Retina (tissue), 1 donor: ENCODE measurements at places on chromosomes 12 and 14.

DNA sequence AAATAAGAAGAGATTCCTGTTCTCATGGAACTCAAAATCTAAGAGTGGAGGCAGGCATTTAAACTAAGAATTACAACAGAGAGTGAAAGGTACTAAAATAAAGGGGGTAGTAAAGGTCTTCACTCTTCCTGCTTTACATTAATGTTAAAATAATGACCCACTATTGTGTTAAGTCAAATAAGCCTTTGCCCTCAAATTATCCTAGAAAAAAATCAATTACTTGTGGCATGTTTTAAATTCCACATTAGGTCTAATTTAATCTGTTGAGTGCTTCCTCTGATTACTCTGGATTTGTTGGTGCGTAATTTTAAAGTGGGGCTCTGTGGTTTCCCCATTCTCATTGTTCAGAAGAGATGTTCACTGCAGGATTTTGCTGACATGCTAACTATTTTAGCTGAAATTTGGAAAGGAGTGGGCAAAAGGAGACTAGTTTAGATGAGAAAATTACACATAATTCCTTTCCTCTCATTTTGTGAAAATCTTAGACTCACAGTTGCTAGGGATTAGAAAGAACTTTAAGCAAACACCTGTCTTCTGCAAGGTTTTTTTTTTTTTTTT, 35.5 kb downstream of the BTG1 start:
- DNase-seq = no peak

- no peak for DNase-seq
Measured at GRCh38 chr14:61621444-61621843, 73.9 kb upstream of the HIF1A start.

GRCh38 chr14:95555053-95555452, 20.2 kb downstream of the GLRX5 start:
- no peak for DNase-seq

- DNase-seq = peak; percentile 72
Measured at GRCh38 chr12:120468821-120469449, 613 bp downstream of the SRSF9 start.

- no peak for DNase-seq
Measured at GRCh38 chr14:105905456-105905855, 379.1 kb downstream of the TMEM121 start.

DNA sequence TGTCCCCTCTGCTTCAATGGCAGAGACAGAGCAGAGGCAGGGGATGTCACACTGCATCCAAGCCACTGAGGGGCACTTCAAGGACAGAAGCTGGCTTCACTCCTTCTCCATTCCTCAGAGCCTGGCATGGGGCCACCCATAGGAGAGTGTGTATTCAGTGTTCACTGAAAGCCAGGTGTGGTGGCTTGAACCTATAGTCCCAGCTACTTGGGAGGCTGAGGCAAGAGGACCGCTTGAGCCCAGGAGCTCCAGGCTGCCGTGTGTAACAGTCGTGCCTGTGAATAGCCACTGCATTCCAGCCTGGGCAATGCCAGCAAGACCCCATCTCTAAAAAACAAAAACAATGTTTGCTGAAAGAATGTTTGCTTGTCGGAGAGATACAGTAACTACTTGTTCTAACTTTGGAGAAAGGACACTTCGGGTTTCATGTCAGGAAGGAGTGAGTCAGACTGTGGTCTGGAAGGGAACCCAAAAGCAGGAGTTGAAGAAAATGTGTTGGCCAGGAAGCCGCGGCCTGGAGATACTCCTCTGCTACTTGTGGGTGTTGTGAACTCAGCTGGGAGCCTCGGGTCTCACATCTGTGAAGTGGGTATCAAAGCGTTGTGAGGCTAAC, 43.4 kb downstream of the ELK3 start:
- no peak for DNase-seq

- DNase-seq = no peak
Measured at GRCh38 chr14:79581912-79582576, 629.3 kb downstream of the DIO2 start.

- no peak for DNase-seq
Measured at GRCh38 chr12:26732005-26732908, 100.7 kb downstream of the ITPR2 start.

- peak; percentile 23 for DNase-seq
Measured at GRCh38 chr14:80973931-80974641, 18.7 kb downstream of the TSHR start.

DNA sequence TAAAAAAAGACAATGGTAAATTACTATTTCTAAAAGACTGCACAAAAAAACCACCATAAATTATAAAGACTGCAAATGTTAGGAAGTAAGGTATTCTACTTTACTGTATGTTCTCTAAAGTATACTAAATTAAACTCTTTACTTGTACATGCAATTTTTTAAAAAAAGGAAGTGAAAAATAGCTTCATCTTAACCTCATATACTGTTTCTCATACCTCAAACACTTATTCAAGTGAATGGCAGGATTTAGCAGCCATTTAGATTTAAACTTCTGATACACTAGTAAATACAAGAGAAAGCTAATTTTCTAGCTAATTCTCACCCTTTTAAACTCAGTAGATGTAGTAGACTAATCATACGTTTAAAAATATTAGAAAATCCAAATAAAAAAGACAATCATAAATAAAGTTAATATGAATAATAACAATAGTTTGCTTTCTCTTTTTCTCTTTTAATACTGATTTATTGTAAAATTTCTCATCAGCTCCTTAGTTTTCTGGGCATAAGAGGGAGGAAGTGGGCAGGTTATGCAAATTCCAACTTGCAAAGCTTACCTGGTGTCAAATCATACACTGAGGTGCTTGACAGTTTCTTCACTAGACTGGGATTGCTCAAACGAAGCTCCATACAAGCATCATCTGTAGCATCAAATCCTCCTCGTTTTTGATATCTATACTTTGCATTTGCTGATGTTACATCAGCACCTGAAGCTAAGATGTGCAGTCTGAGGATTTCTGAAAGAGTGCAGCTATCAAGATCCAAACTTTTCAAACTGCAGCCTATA, 71.0 kb upstream of the CFL2 start:
- no peak for DNase-seq

DNA sequence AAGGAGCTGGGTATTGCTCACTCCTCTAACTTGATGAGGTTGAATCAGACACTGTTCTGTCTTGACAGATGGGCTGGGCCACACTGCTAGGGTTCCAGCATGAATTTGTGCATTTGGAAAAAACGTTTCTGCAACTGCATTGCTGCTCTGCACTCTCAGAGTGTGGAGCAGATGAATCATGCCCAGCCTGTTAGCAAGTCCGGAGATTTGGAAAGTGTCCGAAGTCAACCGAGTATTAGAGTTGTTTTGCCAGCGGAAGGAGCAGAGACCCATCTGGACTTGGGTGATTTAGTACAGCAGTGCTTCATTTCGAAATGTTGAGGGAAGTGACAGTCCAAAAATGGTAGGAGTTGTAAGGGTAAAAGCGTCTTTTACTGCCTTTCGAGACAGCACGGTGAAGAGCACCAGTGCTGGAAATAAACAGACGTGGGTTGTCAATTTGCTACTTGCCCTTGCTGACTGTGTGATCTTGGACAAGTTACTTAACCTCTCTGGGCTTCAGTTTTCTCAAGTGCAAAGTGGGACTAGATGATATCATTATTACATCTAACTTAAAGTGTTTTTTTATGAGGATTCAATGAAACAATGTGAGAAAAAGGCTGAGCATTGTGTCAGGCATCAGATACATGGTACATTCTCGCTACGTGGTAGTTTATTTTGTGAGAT, 139.5 kb downstream of the CHST11 start:
- DNase-seq = no peak

GRCh38 chr14:94466706-94467370, 9.2 kb downstream of the SERPINA9 start:
- no peak for DNase-seq

DNA sequence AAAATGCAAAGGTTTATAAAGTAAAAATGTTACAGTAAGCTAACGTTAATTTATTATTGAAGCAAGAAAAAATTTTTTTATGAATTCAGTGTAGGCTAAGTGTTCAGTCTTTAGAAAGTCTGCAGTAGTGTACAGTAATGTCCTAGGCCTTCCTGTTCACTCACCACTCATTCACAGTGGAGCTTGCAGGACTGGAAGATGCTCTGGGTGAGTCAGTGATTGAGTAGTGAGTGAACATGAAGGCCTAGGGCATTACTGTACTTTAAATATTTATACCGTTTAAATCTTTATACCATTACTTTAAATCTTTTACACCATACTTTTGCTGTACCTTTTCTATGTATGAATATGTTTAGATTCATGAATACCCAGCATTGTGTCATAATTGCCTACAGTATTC, 120.3 kb upstream of the SLC38A4 start:
- DNase-seq = no peak

- peak; percentile 32 for DNase-seq
Measured at GRCh38 chr14:61174441-61174891, 106.7 kb downstream of the TMEM30B start.

- DNase-seq = no peak
Measured at GRCh38 chr12:52867642-52868041, 18.8 kb upstream of the KRT78 start.

DNA sequence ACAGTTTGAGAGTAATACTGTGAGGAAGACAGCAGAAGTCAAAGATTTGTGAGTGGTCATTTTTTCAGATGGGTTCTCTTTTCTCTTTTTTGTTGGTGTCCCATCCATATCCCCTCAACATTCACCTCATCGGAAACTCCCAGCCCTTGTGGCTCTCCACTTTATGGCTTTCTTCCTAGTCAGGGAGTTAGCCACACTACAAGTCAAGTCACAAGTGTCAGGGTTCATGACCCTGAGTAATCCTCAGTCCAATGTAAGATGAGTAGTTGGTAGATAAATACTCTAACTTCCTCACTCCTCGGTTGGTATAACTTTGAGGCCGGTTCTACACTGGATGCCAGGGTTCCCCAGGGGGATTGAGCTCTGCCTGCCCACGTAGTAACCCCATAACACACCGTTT, 41.4 kb downstream of the PTGER2 start:
- DNase-seq = no peak

GRCh38 chr12:122354958-122355641, 67.4 kb downstream of the CLIP1 start:
- DNase-seq = no peak

GRCh38 chr14:21308479-21309237, 28.8 kb downstream of the RPGRIP1 start:
- DNase-seq = peak; percentile 82

DNA sequence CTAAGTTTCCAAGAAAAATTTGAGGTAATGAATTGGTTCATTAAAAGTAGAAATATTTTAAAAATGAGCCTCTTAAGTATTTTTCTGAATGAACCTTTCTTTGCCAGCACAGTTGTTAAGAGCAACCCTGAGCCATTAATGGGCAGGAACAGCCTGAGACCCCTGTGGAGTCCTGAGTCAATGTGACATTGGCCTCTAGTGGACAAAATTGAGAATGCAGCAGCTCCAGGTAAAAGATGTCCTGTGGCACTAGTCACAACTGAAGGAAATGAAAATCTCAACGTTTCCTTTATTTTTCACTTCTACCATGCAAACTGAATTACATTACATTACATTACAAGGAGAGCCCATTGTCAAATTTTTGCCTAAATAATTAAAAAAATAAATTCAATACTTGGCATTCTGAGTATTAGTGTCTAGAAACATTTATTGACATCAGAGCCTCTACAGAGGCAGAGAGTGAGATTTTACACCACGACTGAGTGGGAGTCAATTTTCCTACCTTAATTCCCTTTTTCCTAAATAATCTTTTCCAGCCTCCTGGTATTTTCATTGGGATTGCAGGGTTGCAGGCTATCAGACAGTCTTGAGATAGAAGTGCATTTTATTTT, 135.7 kb downstream of the PPM1H start:
- DNase-seq = peak; percentile 75

DNA sequence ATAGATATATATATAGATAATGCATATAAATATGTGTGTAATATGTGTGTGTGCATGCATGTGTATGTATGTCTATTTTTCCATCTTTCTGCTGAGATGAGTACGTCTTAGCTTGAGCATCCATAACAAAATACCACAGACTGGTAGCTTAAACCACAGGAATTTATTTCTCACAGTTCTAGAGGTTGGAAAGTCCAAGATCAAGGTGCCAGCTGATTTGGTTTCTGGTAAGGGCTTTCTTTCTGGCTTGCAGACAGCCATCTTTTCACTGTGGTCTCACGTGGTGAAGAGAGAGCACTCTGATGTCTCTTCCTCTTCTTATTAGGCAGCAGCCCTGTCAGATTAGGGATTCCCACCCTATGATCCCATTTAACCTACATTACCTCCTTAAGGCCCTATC, 47.3 kb downstream of the ACSM4 start:
- DNase-seq = no peak

DNA sequence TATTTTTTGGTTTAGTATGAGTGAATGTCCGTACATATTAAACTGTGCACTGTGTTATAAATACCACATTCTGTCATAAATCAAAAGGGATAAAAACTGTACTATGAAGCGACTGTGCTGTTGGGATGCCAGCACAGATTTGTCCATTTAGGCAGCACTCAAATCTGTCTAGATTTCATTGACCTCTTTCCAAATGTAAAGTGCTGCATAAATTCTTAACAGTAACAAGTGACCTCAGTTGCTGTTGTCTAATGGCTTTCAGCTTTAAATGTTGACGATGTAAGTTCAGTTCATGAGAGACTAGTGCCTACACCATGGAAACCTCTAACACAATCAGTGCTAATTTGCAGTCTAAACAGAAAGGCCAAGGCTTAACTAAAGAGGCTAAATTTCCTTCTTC, 531.4 kb upstream of the LMO3 start:
- no peak for DNase-seq

- DNase-seq = no peak
Measured at GRCh38 chr14:98853063-98853729, 418.8 kb downstream of the BCL11B start.

GRCh38 chr12:129325566-129325965, 472.3 kb downstream of the GLT1D1 start:
- DNase-seq = no peak

- no peak for DNase-seq
Measured at GRCh38 chr12:91140026-91140931, 29.0 kb upstream of the LUM start.

DNA sequence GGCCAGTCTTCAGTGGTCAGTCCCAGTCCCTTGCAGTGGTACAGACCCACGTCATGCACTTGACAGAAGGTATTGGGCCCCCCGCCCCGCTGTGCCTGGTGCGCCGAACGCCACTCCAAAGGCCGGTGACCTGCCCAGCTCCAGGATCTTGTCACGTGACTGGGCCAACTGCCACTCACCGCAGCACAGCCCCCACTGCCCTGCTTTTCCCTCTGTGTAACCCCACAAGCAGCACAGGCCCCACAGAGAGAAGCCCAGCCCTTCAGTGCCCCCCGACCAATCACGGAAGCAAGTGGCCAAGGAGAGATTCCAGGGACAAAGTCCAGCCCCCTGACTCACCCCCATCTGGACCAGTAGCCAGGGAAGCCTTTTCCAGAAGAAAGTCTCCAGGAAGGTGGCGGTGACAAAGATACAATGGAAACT, 498 bp downstream of the GPR132 start:
- DNase-seq = peak; percentile 67

DNA sequence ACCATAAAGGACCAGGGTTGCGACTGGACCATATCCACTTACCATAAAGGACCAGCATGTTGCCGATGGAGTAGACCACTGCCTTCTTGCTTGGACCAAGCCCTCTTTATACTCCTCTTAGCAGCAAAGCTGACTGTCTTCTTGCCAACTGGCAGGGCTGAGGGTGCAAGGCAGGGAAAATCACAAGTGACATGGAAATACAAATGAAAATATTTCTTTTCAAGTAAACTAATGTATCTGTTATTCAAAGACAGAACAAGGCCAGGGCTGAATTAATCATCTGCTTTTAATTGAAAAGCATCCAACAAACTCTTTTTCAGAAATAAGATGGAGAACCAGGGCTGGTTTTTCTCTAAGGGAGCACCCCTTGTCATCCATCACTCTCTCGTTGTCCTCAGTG, at the start of gene CELA1:
Gene CELA1, minus strand, starts transcription at position 99 of the 400 bp plus-strand sequence. Its CDS starts 41 bp downstream, at position 58.
- DNase-seq = no peak

- DNase-seq = no peak
Measured at GRCh38 chr12:114313910-114314309, 92.0 kb downstream of the TBX5 start.
